Dermis blood vessel endothelial cell (primary cell): ENCODE measurements at places on chromosomes 7 and 10. TPM values are rescaled to one million over a fixed set of nuclear protein-coding genes. Genes with fewer than 3 reads are reported as not detected.

The EVX1 gene
- total RNA-seq = not detected in 2 replicates

The FAM25A gene
- total RNA-seq = not detected in 2 replicates

The PDK4 gene
- 88.9 and 105 TPM in 2 replicates for total RNA-seq

The NFE2L3 gene
- total RNA-seq = 33.4 and 38.6 TPM in 2 replicates

The DYDC2 gene
- total RNA-seq = not detected in 2 replicates

- DNase-seq = no peak
These were observed 177.3 kb upstream of the PPP2R2D start for GRCh38 chr10:131723297-131724168.

The ATXN7L1 gene
- 5.8 and 8.8 TPM in 2 replicates for total RNA-seq

GRCh38 chr10:133419211-133419950 lies 5.0 kb downstream of the SPRN start:
- DNase-seq = no peak

The ARHGAP22 gene
- total RNA-seq = 8.3 and 19.0 TPM in 2 replicates

DNA sequence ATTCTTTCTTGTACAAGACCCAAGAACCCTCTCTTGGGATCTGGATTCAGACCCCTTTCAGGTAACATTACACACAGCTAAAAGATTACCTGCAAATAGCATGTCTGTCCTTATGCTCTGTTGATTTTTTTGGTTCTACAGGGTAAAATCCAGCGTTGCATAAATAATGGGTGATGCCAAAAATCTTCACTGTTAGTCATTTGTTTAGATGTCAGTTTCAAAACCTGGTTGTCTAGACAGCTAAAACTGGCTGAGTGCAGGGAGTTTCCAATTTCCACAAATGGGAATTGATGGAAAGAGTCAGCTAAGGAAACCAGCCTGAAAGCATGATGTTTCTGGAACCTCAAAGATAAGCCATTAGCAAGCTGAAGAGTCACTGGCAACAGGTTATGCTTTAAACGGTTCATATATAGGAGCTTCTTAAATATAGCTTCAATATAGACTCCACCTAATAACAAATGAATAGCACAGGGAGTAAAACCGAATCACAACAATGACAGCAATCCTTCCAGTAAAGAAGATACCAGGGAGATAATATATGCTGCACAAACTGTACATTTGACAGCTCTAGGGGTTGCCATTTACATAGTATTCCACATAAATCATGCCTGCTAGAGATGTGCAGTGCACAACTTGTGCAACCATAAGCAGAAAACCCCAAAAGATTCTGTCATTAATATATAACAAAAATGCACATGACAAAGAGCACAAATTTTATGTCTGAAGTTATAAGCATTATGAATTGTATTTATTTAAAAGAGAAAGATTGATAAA lies 20.4 kb downstream of the CCDC71L start:
- no peak for DNase-seq

GRCh38 chr7:91814189-91814588 lies 66.3 kb downstream of the MTERF1 start:
- DNase-seq = no peak

DNA sequence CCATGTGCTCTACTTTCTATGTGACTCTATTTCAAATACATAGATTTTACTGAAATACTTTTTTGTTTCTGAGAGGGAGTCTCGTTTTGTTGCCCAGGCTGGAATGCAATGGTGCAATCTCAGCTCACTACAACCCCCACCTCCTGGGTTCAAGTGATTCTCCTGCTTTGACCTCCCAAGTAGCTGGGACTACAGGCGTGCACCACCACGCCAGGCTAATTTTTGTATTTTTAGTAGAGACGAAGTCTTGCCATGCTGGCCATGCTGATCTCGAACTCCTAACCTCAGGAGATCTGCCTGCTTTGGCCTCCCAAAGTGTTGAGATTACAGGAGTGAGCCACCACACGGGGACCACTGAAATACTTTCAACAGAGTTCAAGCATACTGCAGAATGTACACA lies 3.5 kb downstream of the IDI1 start:
- no peak for DNase-seq

GRCh38 chr10:116553378-116553980 lies 7.7 kb downstream of the PNLIP start:
- no peak for DNase-seq

The SPAM1 gene
- not detected in 2 replicates for total RNA-seq

The GRID2IP gene
- 0.05 TPM in 1 of 2 replicates, not detected in the other for total RNA-seq

The LLCFC1 gene
- not detected in 2 replicates for total RNA-seq

- DNase-seq = no peak
These were observed 67.8 kb downstream of the CARD11 start for GRCh38 chr7:2975821-2976371.

The GJD4 gene
- total RNA-seq = not detected in 2 replicates

DNA sequence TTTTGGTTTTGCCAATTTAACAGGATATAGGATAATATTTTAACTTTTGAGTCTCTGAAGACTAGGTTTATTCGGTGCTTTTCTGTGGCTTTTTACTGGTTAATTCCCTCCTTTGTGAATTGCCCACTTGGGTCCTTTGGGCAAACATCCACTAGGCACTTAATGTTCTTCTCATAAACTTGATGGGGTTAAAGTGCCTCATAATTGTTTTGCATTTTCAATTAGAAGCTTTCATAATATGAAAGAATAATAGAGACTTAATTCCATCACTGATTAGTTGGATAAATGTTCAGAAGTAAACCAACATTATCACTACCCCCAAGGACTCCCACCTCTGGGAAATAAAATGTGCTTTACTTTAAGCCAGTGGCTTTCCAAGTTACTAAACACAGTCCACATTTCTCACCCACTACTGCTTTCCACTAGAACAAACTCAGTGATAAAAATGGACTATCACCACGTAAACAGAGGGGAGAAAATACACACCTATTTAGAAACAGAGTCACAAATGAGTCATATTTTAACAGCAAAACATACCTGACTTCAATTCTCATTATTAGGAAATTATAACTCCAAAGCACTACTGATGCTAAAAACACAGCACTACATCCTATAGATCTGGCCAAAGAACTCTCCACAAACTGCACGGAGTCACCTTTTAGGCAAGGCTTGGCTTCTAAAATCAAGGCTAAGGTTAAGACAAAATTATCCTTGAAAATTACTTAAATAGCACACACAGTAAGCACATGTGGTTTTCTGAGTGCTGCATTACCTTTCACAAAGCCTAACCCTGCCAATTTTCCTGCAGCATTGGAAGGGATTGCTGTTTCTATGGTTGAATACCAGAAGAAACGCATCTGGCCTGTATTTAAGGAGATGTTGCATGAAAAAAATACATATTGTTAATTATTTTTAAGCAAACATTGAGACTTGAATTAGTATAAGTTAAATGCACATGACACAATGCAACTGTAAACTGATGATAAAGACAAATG lies 41.2 kb downstream of the PARD3 start:
- no peak for DNase-seq

The HOXA3 gene
- 2.4 and 6.0 TPM in 2 replicates for total RNA-seq

DNA sequence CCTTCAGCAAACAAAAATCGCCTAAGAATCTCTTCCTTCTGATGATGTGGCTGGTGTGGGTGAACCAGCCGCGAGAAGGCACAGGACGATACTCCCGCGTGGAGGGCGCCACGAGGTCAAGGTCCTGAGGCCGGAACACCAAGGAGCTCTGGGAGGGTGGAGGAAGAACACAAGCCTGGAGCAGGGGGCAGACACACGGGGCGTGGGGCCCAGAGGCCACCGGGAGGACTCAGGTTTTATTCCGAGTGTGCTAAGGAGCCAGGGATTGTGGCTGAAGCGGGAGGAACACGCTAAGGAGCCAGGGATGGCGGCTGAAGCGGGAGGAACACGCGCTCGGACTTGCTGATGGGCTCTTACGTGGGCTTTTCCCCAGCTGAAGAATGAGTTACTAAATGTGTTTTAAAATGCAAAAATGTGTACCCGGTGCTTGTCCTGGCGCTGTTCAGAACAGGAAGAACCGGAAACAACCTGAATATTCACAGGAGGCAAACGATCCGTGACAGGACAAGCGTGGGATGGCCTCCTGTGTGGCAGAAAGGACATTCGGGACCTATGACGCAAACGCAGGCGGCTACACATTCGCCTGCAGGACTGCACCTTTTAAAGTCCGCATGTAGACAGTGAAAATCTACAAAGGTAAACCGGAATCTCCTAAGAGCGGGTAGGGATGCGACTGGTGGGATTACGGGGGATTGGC lies 64.0 kb downstream of the MAD1L1 start:
- no peak for DNase-seq
